ENCODE measurements at places on chromosomes 1 and 21.
A peak's percentile ranks its signal among the peaks of the same experiment; 100 is the strongest.

- peak; percentile 76 for DNase-seq
Measured at GRCh38 chr1:234676103-234676594, 66.2 kb upstream of the IRF2BP2 start.

DNA sequence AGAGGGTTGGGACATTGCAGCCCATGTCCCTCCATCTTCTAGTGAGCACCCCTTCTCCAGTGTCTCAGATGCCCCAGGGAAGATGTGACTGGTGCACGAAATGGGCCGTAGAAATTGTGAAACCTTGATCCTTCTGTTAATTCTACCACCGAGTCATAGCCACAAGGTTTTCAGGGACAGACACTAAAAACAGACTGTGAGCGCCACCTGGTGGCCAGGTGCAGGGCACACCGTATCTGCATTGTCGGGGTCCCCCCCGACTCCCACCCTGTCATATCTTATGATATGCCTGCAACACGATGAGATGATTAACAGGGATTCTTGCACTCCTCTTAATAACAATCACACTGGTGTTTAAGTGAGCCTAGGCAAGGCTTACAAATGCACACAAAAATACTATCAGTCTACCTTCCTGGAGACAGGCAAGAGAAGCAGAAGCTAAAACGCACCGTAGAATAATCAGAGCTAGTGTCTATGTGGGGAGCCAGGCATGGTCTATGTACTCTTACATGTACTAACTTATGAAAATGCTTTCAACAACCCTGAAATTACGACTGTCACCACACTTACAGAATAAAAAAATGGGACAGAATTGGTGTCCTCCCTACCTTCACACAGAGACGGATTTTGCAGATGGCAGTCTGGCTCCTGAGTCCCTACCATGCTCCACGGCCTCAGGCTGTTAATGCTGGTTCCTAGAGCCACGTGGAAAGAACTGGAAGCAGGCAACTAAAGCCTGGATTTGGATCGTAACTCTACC lies 57.9 kb downstream of the FHAD1 start:
- peak; percentile 43 for DNase-seq

GRCh38 chr1:163320891-163321290 lies 863 bp upstream of the NUF2 start:
- no peak for DNase-seq

DNA sequence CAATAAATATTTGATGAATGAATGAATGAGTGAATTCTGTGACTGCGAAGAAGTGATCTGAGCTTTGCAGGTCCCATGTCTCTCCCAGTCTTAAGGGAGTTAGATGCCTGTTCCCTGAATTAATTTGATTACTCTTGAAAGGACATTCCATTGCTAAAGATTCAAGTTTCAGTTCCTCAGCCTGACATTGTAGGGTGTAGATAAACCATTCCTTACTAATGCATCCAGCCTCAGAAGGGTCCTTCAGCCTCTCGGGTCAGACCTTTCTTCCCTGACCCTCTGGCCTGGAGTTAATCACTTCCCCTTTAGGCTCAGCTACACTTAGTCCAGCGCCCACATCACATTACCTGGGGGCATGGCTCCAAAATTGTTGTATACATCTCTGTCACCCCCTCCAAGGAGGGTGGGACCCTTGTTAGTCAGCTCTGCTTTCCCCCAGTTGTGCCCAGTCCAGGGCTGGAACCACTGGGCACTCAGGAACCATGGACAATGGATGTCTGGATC lies 2.6 kb downstream of the INSRR start:
- DNase-seq: no peak

DNA sequence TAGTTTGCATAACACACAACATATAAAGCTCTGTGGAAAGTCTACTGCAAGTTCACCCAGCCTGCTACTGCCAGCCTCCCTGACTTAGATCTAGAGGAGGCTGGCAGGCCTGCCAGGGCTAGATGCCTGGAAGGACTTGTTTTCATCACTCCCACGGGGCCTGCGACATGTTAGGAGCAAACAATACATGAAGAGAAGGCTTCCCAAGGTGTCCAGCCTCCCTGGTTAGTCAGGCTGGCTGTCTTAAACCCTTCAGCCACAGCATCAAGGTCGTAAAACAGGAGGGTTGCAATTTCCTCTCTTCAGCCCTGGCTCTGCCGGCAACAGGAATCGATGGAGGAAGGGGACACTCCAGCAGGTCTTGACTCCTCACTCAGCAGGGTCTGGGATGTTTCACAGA lies 104.5 kb downstream of the NGF start:
- no peak for DNase-seq

DNA sequence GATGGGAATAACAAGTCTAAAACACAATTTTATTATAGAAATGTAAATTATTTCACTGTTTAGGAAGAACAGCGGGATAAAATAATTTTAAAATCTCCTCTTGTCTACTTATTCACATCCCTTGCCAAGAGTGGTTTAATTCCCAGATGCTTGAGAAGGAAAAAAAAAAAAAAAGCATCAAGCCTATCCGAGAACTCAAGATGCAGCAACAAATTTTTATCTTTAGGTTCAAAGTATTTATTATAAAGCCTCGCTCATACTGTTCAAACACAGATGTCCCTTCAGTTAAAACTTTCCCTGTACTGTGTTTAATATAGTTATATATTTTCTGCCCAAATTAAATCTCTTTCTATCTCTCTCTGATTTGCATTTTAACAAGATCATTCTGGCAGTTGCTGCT lies 1615.8 kb downstream of the PLA2G4A start:
- DNase-seq: no peak

- peak; percentile 11 for DNase-seq
Measured at GRCh38 chr1:33036051-33036525, 595 bp downstream of the AK2 start.

GRCh38 chr1:11752359-11753088 lies 9.5 kb upstream of the C1orf167 start:
- no peak for DNase-seq

- peak; percentile 67 for DNase-seq
Measured at GRCh38 chr1:180482425-180483275, 19.7 kb downstream of the ACBD6 start.

DNA sequence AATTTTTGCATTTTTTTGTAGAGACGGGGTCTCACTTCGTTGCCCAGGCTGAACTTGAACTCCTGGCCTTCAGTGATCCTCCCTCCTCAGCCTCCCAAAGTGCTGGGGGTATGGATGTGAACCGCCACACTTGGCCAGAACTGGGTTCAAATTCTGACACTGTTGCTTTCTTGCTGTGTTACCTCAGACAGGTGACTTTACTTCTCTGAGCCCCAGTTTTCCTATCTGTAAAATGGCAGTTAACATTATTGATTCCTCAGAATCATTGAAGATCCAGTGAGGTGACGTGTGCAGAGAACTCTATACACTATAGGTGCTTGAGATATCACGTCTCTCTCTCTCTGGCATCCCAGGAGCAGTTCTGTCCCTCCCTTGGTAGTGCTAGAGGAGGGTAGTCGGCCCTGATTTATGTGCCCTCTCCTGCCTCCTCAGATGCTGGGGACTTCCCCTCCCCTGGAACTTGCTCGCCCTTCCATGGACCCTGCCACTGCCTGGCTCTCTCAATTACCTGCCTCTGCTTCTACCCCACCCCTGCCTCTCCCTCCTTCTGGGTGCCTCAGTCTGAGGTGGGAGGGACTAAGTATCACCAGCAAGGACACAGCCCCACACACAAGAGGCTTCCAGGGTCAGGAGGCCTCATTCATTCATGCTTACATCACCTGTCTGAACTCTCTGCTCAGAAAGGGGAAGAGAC lies 2.8 kb upstream of the HPCA start:
- DNase-seq: no peak

- peak; percentile 13 for DNase-seq
Measured at GRCh38 chr1:236795757-236796667, 920 bp downstream of the MTR start.

GRCh38 chr1:94121411-94121821 lies 468 bp upstream of the ABCA4 start:
- no peak for DNase-seq

DNA sequence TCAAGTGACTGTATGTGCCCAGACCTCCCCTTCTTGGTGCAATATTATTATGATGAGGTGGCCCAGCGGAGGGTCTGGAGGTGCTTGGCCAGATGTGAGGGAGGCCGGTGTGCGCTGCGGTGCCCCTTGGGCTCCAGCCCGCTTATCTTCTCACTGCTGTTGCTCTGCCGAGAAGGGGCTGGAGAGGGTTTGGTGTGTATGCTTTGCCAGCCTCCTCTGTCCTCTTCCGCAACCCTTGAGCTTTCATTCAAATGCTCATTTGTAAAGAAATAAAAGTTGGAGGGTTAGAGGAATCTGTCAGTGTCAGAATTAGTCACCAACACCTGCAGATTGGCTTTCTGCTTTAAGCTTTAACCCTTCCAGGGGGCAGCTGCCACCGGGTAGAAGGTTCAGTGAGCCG lies 19.7 kb downstream of the RNF220 start:
- DNase-seq: no peak

Measured in hematopoietic multipotent progenitor cell treated with erythropoietin and hydrocortisone succinate and interleukin-3 and kit ligand, for 15 days (in vitro differentiated cells).